ENCODE measurements at places on chromosomes 2 and 18. TPM values are rescaled to one million over a fixed set of nuclear protein-coding genes. Genes with fewer than 3 reads are reported as not detected.

TWIST2 gene
- 4.6 TPM for total RNA-seq

DNA sequence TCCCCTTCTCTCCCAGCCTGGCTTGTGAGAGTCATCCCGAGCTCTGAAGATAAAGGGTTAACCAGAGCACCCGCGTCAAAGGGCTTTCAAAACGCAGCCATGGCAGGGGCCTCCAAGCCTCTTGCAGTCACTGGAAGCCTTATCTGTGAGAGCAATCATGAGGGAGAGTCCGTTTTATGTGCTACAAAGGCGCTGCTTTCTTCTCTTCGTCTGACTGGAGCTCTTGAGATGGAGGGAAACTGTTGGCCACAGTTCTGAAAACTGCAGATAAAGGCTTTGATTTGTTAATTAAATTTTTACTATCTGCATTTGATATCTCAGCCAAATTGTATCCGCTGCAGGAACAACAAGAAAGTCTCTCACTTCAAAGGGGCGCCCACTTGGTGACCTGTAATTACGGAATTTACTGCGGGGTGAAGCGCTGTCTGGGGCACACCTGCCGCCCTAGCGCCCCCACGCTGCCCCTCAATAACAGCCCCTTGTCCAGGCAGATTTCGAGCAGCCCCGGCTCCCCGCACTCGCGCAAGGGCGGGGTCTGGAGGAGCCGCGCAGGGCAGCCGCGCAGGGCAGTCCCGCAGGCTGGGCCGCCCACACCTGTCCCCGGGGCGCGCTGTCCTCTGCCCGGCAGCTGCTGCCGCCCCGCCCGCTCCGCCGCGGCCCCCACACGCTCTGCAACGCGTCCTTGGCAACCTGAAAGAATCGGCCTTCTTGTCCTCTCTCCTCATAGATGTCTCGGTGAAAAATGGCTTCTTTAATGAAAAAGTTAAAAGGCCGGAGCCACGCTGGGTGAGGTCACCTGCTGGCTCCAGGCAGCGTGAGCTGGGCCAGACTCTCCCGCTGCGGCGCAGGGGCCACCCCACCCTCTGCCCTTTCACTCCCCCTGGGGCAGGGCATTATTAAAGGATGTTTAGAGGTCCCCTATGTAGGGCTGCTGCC, 217.9 kb downstream of the VAPA start:
- no peak for DNase-seq

DNA sequence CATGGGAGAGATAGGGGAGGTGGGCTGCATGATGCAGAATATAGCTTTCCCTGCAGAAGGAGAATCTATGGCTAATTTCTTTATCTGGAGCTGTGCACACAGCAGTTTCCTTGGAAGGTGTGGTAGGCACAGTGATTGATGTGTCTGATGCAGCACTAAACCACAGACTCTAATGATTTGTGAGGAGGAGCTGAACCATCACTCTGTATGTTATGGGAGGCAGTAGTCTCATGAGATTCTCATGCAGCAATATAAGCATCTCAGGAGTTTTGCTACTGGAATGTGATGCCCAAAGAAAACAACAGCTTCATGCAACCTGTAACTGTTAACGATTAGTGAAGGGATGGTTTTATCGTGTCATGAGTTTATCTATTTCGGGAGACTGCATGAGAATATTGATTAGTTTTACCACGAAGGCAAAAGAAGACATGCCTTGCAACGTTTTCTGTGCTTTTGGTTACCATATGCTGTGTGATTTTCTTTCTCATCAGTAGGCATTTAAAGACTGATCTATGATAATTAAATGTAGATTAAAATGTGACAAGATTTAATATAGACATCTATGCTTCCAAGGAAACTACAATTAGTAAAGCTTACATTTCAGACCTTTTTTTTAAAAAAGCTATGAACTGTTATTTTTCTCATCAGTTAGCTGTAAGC, 286.8 kb downstream of the ARL6IP6 start:
- DNase-seq: no peak

GRCh38 chr2:164826293-164827243, 15.1 kb downstream of the COBLL1 start:
- peak; percentile 67 for DNase-seq

INPP5D gene
- 24.1 TPM for total RNA-seq

DNA sequence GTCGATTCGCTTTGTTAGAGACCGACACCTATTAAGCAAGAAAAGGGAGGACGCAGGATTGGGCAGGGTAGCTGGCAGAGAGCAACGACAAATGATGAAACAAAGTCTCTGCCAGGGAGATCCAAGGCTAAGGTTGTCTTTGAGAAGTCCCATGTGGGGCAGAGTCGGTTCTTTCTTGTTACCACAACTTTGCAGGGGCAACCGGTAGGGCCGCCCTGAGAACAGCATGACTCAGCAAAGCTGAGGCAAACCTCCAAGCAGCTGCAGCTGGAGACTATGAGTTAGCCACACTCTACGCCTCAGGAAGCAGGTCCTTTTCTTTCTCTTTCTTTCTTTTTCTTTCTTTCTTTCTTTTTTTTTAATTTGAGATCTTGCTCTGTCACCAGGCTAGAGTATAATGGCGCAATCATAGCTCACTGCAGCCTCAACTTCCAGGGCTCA, 452.3 kb upstream of the ID2 start:
- DNase-seq: peak; percentile 4

COL4A3 gene
- under 0.01 TPM for total RNA-seq

DNA sequence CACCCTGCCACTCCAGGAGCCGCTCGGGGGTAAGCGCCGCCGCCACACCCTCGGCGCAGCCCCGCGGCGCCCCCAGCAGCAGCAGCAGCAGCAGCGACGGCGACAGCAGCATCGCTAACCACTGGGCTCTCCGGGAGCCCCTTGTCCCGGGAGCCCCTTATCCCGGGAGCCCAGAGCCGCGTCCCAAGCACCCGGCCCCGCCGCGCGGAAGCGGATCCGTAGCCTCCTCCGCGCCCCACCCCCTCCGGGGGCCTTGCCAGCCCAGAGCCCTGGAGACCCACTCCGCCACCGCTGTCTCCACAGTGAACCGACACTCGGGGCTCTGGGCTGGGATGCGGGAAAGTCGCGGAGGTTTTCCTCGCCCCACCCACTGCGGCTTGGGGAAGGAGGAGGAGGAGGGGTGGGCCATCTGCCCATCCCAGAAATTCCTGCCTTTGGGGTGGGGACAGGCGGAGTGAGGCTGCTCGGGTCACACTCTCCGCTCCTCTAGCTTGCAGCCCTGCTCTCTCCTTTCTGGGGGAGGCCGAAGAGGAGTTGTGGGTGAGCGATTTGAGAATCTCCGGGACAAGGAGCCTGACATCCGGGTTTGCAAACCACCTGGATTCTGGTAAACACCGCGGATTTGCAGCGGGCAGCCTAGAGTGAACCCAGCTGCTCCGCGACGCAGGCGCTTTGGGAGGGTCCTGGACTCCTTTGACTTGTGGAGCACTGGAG, at the start of gene PLA2R1:
TSS of gene PLA2R1 (minus strand) at position 324 of the 714 bp plus-strand sequence. CDS start at position 112, 212 bp downstream.
- peak; percentile 38 for DNase-seq

CHRND gene
- total RNA-seq: not detected

- DNase-seq: peak; percentile 85
Measured at GRCh38 chr2:235511187-235511661, 17.4 kb downstream of the AGAP1 start.

- peak; percentile 25 for DNase-seq
Measured at GRCh38 chr2:217610401-217610814, 392.4 kb downstream of the TNS1 start.

MGAT5 gene
- total RNA-seq: 66.2 TPM

LYG2 gene
- not detected for total RNA-seq

- no peak for DNase-seq
Measured at GRCh38 chr18:8910843-8911242, 191.7 kb upstream of the NDUFV2 start.

GRCh38 chr2:227480528-227480927, 8.6 kb downstream of the AGFG1 start:
- DNase-seq: no peak
